Stimulated activated CD8-positive, alpha-beta memory T cell treated with anti-CD3 and anti-CD28 coated beads, Interleukin-15, amount 100 ng/mL, for 24 hours (primary cell): ENCODE measurements at places on chromosomes 3 and 15.

GRCh38 chr3:46685446-46685845 is 8.0 kb downstream of the ALS2CL start:
- DNase-seq: no peak

DNA sequence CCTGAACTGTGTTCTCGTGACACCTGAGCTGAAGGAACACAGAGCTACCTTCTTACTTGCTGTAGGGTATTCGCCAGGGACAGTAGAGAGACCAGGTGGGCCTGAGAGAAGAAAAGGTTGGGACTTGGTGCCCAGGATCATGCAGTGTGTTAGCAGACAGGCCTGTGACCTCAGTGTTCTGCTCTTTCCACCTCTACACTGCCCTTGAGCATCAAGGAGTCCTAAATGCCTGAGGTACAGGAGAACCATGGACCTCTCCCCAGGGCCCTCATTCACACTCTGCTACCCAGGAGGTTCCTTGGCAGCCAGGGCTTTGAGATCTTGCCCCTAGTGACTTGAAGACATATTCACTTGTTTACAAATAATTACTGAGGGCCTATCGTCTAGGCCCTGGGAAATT is 22.2 kb upstream of the JMJD7 start:
- DNase-seq: no peak

- no peak for DNase-seq
These were observed 113.2 kb downstream of the SOX2 start for GRCh38 chr3:181824961-181825360.

DNA sequence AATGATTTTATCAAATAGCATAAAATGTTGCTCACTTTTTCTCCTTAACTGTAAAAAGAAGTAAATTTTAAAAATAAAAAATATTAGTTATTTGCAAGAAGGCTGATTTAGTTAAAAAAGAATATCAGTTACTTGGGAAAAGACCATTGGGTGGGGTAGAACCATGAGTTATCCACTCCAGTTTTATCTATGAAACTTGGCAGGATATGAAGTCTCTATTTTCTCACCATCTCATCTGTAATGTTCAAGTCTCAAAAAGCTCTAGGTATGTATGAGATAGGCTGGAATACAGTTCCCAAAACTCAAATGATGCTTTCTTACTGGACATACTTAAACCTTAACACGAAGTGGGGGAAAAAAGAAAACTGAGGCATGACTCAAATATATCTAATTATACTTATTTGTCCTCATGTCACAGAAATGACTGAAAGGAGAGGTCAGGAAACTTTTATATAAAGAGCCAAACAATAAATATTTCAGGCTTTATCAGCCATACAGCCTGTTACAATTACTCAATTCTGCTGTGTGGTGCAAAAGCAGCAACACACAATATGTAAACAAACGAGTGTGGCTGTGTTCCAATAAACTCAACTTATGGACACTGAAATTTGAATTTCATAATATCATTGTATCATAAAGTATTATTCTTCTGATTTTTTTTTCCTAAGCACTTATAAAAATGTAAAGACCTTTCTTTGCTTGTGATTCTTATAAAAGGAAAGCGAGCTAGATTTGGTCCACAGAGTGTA is 131.8 kb downstream of the TBL1XR1 start:
- no peak for DNase-seq

DNA sequence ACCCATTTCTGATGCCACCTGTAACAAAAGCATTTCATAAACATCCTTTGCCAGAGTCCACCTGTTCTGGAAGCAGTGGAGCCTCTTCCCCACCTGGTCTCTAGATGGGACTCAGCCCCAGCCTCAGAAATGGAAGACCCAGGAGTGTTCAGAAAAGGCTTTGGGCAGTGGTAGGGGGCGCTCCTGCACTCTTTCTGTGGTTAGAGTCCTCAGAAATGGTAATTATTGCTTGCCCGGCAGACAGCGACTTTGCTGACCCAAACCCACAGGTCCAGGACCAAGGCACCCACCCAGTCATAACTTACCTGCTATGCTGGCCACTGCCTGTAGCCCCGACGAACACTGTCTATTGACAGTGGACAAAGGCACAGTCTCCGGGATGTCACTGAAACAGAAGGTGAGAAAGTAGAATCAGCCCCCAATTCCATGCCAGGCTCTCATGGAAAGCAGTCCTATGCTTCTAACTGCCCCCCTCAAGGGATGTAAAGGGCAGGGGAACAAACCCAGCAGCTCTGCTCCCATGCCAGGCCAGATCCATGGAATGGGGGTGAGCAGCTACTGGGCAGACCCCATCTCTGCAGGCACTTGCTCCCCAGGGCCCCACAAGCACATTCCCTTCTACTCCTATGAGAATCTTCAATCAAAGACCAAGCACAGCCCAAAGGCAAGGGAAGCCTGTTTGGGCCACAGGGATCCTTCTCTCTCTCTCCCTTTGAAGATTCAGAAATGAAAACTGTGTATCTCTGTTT is 5.1 kb downstream of the ACAA1 start:
- DNase-seq: no peak

- no peak for DNase-seq
These were observed 82.9 kb downstream of the ARRDC4 start for GRCh38 chr15:98043160-98044014.

DNA sequence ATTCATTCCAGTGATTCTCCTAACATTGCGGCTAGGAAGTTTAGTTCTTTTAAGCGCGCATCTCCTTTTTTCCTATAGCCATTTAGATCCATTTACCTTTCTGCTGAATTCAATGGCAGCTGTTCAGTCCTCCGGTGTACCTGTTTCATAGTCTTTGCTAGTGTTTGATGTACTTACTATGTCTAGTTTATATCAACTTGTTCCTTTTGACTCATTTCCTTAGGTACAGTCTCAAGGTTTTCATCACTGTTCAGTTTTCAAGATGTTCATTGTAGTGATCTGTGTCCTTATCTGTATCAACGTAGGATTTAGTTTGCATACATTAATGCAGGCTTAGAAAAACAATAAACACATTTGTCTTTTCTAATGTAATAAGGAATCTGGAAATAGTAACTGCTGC is 59.0 kb upstream of the MBNL1 start:
- DNase-seq: no peak

- DNase-seq: no peak
These were observed 44.8 kb upstream of the GNB5 start for GRCh38 chr15:52236013-52236412.

DNA sequence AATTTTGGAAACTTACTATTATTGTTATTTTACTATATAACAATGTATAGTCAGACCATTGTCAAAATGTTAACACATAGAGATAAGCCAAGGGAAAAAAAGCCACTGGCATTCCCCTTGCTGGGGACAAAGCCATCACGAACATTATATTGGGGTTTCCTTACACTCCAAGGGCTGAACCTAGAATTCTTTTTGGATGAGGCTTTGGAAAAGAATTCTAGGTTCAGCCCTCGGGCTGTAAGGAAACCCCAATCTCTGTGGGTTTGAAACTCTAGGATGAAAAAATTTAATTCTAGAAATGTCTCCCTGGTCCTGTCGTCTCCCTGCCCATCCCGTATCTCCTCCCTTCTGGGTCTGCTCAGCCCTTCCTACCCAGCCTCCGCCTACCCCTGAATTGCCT is 67.0 kb upstream of the SMAD6 start:
- DNase-seq: no peak

DNA sequence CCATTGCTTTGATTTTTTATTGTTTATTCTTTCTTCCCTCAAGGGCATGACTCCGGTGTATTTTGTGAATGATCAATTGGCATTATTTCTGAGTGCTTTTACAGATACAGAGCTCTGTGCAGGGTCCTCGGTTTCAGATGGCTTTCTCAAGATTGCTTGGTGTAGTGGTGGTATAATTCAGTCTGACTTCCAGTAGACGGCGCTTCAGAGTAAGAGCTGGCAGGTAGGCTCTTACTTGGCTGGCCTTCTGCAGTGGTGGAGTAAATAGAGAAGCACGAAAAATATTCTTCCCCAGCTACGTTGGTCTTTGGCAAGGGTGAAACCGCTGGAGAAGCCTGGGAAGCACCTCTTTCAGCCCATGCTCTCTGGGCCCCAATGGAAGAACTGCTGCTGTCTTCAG is 723.0 kb upstream of the BCHE start:
- no peak for DNase-seq

GRCh38 chr15:79179108-79179561 is 88.6 kb upstream of the RASGRF1 start:
- no peak for DNase-seq

DNA sequence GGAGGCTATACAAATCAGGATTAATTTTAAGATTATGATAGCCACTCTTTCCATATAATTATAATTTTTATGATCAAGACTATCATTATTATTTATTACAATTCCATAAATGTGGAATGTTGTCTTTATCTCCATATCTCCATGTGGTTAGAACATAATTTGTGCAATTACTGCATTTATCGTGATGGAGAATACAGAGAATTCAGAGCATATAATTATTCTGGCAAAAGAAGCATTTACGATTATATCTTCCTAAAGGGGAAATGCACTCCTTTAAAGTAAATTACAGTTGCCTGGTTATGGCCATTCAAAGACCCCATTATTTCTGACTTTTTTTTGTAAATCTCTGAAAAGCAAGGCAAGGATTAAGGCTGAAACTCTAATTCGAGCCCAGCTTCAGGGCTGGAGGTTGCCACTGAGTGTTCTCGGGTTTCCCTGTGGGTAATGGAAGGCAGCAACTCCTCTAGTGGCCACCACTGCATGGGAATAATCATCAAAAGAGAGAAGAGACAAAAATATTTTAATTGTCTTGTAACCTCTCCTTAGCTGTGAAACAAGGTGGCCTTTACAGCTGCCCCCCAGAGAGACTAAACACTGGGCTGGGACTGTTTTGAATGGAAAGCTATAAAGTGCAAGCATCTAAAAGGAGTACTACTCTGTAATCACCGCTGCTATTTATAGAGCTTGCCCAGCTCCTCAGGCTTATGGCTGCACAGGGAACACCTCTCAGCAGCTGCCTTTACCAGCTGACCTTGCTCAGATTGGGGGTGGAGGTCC is 59.8 kb upstream of the PRTG start:
- DNase-seq: no peak

GRCh38 chr3:146166826-146167225 is 5.8 kb upstream of the PLOD2 start:
- no peak for DNase-seq

- DNase-seq: no peak
These were observed 3.2 kb upstream of the GBE1 start for GRCh38 chr3:81764665-81765064.

- DNase-seq: no peak
These were observed 604 bp downstream of the CCPG1 start for GRCh38 chr15:55407498-55408011.

- DNase-seq: no peak
These were observed 15.1 kb downstream of the EHD4 start for GRCh38 chr15:41957021-41957897.

DNA sequence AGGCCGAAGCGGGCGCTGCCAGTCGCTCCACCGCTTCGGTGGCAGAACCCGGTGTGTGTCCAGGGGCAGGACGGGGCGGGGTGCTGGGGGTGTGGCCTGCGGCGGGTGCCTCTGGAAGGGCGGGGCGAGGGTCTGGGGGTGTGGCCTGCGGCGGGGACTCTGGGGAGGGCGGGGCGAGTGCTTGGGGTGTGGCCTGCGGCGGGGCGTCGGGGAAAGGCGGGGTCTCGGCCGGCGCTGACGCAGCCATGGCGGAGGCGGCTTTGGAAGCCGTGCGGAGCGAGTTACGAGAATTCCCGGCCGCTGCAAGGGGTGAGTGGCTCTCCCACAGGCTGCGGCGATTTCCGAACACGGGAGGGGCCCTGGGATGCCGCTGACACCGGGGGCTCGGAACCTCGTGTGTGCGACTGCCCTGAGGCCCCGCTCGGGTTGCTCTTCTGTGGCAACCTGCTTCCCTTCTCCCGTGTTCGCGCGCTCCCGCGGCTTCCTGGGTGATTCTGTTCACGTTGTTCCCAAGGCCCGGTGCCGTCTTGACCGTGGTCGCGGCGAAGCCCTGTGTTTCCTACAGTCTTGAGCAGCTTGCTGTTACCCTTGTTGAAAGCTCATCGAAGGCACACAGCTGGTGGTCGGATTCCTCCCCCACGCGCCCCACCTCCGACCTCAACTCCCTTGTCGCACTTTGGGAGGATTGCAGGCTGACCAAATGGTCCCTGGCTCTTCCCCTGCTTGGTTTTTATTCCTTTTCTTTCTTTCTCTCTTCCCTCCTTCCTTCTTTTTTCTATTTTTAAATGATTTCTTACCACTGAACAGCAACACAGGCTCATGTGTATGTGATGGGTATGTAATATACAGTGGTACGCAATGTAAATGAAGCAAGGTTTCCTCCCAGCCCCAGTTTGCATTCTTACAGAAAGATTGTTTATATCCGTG is at the start of gene JMJD7:
Gene JMJD7 (plus strand): TSS at position 213 of the 927 bp plus-strand sequence. CDS start 33 bp downstream, at position 246.
- peak; percentile 95 for DNase-seq

DNA sequence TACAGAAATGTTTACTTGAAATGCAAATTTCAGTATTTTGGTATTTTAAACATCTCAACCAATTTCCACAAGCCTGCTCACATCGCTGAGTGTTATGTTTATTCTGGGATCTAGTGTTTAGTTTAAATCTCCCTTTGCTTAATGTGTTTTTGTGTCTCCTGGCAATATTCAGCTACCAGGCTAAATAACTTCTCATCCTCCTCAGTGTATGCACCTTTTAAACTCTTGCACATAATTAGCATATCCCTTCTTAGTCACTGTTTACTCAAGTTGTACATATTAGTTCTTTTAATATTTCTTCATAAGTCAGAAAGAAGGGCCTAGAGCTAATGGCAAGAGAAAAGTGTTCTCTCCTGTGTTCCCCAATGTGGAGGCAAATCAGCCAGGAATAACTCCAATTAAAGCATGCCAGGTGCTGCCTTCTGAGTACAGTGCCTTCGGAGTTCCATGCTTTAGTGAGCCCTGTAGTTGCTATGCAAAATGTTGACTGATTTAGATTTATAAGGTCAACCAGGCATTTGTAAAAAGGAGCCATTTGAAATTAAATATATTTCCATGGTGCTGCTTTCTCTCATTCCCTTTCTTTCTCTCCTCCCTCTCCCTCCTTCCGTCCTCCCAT is 234.3 kb downstream of the GAP43 start:
- DNase-seq: no peak

GRCh38 chr3:126982126-126982470 is 817 bp upstream of the PLXNA1 start:
- no peak for DNase-seq

- no peak for DNase-seq
These were observed 554.5 kb upstream of the TBL1XR1 start for GRCh38 chr3:177751770-177752169.

DNA sequence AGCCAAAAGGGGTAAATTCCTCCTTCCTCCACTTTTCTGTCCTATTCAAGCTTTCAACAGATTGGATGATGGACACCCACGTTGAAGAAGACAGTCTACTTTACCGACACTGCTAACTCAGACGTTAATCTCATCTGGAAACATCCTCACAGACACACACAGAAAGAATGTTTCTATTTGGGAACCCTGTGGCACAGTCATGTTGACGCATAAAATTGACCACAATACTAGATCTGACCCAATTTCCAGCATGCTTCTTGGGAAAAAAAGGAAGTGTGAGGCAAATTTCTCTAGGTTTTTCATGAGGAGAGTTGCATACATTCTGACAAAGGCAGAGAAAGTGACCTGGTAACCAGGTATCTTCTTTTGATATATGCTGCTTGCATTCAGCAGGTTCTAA is 594.1 kb downstream of the FGF12 start:
- no peak for DNase-seq
